ENCODE measurements at places on chromosomes 13 and 19. TPM values are rescaled to one million over a fixed set of nuclear protein-coding genes. Genes with fewer than 3 reads are reported as not detected.

ZNF606 gene
- total RNA-seq = 11.4 TPM

PRR22 gene
- total RNA-seq = 4.5 TPM

ERICH4 gene
- not detected for total RNA-seq

CKM gene
- total RNA-seq = 1.2 TPM

KCNK6 gene
- 12.4 TPM for total RNA-seq

NKPD1 gene
- not detected for total RNA-seq

METTL21C gene
- not detected for total RNA-seq

PRSS57 gene
- not detected for total RNA-seq

NPHS1 gene
- total RNA-seq = not detected

SIGLEC5 gene
- 11.0 TPM for total RNA-seq

PRDX2 gene
- total RNA-seq = 186 TPM

ALOX5AP gene
- 76.3 TPM for total RNA-seq

COX7A1 gene
- total RNA-seq = 64.9 TPM

LRP3 gene
- 18.1 TPM for total RNA-seq

ZNF570 gene
- 4.8 TPM for total RNA-seq

ZNF549 gene
- total RNA-seq = 5.8 TPM

CYP4F8 gene
- total RNA-seq = not detected

PEAK3 gene
- 8.5 TPM for total RNA-seq

All from left lung (tissue), 14 donors.